ENCODE measurements at places on chromosomes 12 and 14.

DNA sequence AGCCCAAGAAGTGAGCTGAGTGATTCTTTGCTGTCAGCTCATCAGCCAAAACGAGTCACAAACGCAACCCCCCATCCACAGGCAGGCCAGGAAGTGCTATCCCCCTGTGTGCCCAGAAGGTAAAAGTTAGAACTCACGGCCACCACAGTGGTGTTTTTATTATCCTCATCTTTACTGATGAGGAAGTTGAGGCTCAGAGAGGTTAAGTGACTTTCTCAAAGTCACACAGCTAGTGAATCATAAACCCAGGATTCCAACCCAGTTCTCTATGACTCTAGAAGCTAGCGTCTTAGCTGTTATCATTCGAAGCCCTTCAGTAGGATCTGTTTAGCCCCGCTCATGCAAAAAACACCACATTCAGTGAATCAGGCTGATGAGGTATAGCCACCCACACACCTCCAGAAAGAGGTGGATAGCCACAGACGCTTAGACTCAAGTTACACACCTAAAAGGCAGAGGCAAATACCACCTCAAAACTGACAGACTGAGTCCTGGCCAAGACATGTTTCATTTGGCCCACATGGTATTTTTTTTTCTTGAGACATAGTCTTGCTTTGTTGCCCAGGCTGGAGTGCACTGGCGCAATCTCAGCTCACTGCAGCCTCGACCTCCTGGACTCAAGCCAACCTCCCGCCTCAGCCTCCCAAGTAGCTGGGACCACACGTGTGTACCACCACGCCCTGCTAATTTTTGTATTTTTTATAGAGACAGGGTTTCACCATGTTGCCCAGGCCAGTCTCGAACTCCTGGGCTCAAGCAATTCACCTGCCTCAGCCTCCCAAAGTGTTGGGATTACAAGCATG is 100.7 kb downstream of the SCARB1 start:
- no peak for DNase-seq

DNA sequence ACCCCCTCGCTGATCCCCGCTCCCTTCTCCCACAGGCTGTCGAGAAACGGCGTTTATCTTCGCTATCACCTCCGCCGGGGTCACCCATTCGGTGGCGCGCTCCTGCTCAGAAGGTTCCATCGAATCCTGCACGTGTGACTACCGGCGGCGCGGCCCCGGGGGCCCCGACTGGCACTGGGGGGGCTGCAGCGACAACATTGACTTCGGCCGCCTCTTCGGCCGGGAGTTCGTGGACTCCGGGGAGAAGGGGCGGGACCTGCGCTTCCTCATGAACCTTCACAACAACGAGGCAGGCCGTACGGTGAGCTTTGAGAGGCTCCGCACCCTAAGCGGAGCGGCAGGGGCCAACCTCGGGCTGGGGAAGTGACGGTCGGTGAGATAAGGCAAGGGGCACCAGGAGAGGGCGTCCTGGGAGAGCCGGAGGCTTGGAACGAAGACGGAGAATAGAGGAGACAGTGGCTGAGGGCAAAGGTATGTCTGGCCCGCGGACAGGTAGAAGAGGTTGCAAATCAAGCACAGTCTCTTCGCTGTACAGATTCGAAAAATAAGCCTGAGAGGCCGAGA is 2.3 kb downstream of the WNT1 start:
- DNase-seq = no peak

- DNase-seq = no peak
Observed at GRCh38 chr14:21083565-21084325, 13.6 kb downstream of the ARHGEF40 start.

- no peak for DNase-seq
Observed at GRCh38 chr14:37275963-37276362, 78.2 kb downstream of the MIPOL1 start.

DNA sequence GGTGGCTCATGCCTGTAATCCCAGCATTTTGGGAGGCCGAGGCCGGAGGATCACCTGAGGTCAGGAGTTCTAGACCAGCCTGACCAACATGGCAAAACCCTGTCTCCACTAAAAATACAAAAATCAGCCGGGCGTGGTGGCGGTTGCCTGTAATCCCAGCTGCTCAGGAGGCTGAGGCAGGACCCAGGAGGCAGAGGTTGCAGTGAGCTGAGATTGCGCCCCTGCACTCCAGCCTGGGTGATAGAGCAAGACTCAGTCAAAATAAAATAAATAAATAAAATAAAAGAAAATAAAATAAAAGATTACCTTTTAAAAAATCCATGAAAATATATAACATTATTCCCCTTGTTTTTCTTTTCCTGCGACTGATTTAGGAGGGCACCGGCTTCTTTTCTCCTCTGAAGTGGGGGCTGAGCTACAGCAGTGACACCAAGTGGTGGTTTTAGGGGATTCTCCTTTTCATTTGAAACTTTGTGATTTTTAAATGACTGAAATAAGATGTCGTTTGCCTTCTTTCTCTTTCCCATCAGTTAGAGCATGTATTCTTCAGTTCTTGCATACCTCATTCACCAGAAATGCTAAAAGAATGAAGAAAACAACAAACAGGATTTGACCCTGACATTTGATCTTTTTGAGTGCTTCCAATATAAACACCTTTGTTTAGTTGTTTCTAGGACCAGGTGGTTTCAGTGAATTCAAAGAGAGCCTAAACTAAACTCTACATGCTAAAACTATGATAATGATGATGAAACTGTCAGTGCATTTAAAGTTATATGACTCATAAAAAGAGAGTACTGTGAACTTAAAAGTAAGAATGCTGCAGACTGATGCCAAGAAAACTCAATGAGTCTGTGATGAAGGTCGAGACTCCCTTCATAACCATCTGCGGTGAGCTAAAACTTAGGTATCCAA is 22.6 kb upstream of the PKP2 start:
- no peak for DNase-seq

DNA sequence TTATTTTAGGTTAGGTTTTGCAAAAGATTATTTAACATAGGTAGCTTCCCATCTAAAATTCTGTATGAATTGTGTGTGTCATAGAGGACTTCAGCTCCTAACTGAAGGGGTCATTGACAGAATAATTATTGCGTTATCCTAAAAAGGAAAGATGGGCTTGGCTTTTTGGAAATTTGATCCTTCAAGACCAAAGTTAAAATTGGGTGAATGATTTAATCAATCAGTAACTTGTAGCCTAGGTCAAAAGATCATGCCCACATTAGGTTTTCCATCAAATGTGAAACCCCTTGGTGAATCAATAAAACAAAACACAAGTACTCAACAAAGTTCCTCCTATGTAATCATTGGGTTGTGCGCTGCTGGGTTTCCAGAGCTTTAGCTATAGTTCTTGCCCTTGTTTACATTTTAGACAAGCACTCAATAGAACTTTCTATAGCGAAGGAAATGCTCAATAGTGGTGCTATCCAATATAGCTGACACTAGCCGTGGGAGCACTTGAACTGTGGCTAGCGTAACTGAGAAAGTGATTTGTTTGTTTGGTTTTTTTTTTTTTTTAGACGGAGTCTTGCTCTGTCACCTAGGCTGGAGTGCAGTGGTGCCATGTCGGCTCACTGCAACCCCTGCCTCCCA is 37.6 kb upstream of the ARHGAP5 start:
- no peak for DNase-seq

GRCh38 chr14:70714055-70714550 is 72.4 kb downstream of the TTC9 start:
- DNase-seq = no peak

DNA sequence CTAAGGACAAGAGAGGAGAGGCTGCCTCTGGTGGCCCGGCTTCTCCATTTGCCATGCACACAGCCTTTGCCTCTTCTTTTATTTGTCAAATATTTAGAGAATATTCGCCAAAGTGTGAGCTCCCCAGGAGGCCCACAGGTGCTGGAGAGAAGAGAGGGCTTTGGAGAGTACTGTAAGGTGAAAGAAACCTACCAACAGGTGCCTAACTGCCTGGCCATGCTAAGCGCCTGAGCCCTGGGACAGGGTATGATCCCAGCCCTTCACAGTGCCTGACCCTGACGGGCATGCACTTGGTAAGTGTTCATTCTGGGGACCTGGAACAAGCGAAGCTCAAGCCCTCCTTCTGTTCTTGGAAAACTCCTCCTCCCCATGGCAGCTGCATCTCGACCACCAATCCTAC is 106.1 kb downstream of the DPF3 start:
- DNase-seq = no peak

DNA sequence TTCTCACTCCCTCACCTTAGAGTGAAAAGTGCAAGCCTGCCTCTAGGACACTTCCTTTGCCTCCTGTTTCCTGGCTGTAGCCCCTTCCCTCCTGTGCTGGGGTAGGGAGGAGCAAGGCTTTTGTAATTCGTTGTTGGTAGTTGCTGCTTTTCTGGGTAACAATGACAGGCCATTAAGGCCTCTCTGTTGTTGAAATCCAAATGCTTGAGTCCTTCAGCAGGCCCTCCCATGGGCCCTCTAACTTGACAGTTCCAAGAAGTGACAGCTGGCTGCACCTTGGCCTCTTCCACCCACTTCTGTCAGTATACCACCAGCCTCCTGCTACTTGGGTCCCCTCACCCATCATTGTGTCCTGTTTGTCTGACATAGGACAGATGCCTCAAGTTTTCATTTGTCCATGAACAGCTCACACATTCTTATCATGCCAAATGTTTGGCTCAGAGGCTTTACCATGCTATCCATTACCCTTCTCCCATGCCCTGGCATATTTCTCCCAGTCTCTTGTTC is 103.7 kb upstream of the PDE3A start:
- no peak for DNase-seq

DNA sequence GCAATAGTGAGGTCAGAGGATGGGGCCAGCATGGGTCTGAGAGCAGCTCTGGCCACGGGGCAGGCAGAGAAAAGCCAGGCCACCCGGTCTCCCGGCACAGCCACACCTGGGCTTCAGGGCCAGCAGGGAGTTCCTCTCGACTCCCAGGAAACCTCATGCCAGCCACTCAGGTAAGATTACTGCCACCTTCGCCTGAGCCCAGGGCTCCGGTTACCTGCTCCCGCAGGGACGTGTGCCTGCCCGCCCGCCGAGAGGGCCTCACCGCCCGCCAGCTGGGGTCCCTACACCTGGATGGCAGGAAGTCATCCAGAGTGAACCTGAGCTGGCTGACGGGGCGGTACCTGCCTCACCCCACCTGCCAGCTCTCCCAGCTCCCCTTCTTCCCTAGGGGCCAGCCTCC is 7.3 kb downstream of the JAG2 start:
- no peak for DNase-seq

- DNase-seq = no peak
Observed at GRCh38 chr12:19654650-19655376, 215.5 kb downstream of the AEBP2 start.

GRCh38 chr14:103526247-103526913 is 2.6 kb upstream of the TRMT61A start:
- no peak for DNase-seq

DNA sequence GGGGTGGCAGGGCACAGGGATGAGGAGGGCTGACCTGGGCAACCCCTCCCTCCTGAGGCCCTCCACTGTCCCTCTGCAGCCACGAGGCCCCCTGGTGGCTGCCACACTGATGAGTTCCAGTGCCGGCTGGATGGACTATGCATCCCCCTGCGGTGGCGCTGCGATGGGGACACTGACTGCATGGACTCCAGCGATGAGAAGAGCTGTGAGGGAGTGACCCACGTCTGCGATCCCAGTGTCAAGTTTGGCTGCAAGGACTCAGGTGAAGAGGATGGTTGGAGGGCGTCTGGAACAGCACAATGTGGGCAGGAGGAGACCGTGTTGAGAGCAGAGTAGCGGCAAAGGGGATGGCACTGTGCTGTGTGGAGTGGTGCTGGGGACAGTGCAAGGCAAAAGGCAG is 25.7 kb upstream of the LRP1-AS start:
- DNase-seq = no peak

GRCh38 chr14:77052281-77053044 is 24.0 kb upstream of the IRF2BPL start:
- DNase-seq = no peak

DNA sequence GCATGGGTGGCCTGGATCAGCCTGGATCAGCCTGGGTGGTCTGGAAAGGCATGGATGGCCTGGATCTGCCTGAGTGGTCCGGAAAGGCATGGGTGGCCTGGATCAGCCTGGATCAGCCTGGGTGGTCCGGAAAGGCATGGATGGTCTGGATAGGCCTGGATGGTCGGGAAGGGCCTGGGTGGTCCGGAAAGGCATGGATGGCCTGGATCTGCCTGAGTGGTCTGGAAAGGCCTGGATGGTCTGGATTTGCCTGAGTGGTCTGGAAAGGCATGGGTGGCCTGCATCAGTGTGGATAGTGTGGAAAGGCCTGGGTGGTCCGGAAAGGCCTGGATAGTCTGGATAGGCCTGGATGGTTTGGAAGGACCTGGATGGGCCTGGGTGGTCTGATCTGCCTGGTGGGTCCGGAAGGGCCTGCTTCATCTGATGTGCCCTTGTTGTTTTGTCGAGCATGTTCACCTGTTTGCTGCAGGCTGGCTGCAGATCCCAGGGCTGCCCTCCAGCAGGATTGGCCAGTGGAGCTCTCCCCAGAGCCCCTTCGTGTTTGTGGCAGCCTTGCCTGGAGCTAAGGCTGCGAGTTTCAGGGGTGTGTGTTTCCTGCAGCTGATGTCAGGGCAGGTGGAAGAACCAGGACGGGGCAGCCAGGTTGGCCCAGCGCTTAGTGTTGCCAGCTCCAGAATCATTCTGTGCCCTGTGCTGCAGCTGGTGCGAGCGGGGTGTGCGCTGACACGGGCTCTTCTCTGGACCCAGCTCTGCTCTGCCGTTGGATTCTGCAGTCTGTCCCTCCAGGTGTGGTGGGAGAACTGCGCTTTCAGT is 19.3 kb upstream of the TEX22 start:
- DNase-seq = no peak

GRCh38 chr12:89185181-89185580 is 167.1 kb downstream of the DUSP6 start:
- no peak for DNase-seq

- no peak for DNase-seq
Observed at GRCh38 chr12:112102127-112102526, 6.5 kb downstream of the NAA25 start.
